ENCODE measurements at places on chromosomes 5 and 9.
A peak's percentile ranks its signal among the peaks of the same experiment; 100 is the strongest.

- peak; percentile 11 for DNase-seq
Observed at GRCh38 chr5:138602371-138603000, 27.3 kb upstream of the HSPA9 start.

- DNase-seq = no peak
Observed at GRCh38 chr9:8800196-8800595, 1000.6 kb upstream of the DMAC1 start.

DNA sequence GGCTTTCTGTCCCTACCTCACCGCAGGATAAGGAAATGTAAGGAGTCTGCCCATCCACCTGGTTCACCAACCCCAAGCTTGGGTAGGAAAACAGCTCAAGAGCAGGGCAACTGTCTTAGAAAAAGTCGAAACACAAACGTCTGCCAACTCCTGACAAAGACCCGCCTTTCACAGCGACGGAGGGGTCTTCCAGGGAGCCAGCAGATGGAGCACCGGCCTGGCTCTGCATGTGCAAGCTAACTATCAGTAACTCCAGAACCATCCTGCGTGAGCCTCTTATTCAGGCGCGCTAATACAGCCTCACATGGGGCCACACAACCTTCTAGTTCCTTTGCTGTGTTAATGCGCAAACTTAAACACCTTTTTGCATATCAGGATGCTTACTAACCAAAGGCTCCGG is 26.9 kb downstream of the CAMSAP1 start:
- no peak for DNase-seq

DNA sequence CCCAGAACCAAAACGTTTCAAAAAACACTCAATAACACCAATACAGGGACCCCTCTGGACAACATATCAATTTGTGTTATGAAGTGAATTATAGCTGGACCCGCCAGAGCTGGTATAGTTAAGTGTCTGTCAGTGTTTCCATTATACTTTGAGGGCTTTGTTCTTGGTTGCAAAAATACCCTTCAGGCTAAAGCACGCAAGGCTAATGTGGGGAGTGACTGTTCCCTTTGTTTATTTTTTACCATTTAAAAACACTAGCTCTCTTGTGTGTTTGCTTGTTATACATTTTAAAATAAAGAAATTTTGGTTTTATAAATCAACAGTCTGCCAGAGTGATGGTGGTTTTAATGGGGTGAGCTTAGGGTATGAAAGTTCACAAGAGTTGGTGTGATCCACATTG is 859.5 kb downstream of the PTPRD start:
- DNase-seq = no peak

- DNase-seq = no peak
Observed at GRCh38 chr5:166540156-166540555, 1751.3 kb upstream of the WWC1 start.

DNA sequence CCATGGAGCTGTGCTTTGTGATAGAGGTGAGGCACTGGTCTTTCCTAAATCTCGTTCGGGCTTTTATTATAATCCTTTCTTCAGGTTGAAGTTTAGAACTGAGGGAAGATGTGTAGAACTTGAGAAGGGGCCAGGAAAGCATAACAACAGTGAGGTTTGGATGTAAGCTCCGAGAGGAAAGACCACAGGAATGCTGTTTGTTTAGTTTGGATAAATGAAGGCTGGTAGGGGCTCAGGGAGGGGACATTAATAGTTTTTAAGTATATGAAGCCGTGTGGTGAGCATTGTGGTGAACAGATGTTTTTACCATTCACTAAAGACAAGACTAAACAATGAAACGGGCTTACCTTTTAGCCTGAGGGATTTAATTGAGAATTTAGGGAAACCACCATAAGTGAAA is 130.8 kb downstream of the ARHGAP26 start:
- peak; percentile 88 for DNase-seq

DNA sequence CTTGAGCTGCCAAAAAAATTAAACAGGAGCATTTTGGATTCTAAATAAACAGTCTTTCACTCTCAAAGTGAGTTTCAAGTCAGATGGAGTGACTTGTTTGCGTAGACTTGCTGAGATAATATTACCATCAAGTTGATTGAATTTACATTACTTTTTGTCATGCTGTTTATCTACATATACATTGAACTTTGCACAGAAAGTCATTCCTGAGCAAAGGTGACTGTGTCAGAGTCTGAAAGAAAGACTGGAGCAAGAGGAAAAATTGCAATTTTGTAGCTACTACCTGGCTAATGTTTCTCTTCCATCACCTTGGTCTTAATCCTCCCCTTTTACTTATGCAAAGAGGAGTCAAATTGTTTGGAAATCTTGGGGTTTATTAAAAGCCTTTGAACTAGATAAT is 179.4 kb downstream of the PTTG1 start:
- DNase-seq = no peak

DNA sequence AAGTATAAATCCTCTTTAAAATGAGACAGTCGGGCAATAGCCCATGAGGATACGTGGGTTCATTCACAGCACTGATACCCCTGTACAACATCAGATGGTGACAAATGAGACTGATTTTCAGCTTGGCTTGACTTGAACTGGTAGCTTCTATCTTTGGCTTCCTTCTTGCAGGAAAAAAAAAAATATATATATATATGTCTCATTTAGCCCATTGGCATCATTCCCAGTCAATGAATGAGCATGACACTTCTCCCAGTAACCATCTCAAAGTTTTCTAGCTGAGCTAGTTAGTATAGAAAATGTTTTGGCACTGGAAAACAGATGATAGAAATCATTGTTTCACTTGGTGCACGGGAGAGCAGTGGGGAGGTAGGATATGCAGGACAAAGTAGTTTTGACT is 222.5 kb upstream of the TAS2R1 start:
- DNase-seq = no peak

DNA sequence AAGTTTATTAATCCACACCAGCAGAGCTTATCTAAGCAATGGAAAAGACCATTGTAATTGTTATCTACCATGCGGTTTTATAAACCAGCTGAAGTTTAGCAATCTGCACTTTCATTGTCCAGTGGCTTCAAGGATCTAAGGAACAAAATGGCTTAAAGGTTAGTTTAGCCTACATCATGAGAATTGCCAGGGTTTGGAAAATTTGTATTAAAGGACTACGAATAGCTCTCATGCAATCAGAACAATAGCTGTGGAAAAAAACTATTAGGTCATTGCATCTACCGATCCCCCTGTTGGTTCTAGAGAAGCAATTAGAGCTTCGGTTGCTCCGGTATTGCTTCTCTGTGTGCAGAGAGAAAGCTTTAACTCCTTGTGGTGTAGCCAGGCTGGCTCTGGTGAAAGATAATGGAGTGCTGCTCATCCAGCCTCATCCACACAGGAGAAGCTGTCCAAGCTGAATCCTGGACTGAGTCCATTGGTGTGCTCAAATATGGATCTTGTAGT is 86.3 kb upstream of the SLC12A2 start:
- peak; percentile 35 for DNase-seq

DNA sequence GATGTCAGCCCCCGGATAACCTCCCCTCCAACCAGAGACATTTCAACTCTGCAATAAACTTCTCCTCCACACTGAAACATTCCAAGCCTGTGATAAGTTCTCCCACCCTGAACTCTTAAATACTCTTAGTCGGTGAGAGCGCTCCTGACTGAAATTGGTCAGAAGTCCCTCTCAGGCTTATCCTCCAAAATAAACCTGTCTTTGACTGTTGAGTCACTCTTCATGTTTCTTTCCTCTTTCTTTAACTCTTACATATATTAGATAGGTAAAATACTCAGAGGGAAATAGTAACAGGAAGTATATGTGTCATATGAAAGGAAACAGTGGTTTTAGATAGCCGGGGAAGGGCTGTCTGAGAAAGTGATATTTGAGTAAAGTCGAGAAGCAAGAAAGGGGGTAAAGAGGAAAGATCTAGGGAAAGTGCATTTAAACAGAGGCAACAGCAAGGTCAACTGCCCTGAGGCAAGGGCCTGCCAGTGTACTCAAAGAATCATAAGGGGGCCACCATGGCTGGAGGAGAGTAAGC is 11.0 kb upstream of the FAM81B start:
- no peak for DNase-seq
